AG20443 (cell line): ENCODE measurements at places on chromosomes 5 and 9.

DNA sequence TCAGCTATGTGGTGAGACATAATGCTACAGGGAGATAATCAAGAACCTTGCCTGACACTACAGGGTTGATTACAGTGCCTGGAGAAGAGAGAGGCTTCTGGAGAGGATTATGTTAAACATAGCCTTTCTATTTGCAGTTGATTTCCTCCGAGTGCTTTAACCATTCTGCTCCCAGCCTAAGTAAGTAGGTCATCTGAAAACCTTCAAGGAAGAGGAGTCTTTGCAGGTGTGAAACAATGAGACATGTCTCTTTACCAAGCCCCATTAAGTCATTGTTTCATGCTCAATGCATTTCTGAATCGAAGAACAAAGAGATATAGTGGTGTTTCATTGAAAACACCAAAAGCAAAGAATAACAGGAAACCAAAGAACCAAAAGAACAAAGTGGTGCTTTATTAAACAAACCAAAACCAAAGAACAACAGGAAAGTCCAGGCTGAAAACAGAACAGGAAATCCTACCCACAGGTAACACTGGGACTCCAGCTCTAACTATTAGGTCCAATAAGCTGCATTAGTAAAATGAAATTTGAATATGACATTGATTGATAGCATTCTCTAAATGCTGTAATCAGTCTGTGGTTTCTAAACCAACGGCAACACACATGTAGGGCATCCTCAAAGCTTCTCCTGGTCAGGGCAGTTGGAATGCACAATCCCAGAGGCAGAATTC lies 113.3 kb upstream of the SPATA31D4 start:
- no peak for DNase-seq

DNA sequence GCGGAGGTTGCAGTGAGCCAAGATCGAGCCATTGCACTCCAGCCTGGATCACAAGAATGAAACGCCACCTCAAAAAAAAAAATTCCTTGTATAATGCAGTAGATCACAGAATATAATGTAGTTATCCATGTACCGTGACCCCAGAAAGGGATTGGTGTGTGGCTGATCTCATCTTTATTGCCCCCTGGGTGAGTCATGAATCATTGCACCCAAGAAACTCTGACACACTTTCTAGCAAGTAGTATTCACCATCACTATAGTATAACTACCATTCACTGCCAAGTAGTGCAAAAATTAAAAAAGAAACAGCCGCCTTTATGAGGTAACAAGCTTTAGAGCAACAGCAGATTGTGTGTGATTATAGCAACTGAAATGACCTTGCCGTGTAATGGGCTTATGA lies 23.7 kb upstream of the ANKH start:
- DNase-seq = no peak

GRCh38 chr9:69460012-69460411 lies 135.0 kb downstream of the ENTREP1 start:
- DNase-seq = no peak

- DNase-seq = no peak
Observed at GRCh38 chr5:143014017-143014651, 244.0 kb downstream of the ARHGAP26 start.

- no peak for DNase-seq
Observed at GRCh38 chr5:143614831-143615230, 197.1 kb upstream of the HMHB1 start.

- no peak for DNase-seq
Observed at GRCh38 chr5:135203593-135204036, 169.6 kb upstream of the PITX1 start.

GRCh38 chr5:110054240-110054639 lies 364.5 kb downstream of the MAN2A1 start:
- DNase-seq = no peak
